ENCODE measurements at places on chromosomes 1 and 21.

- H3K36me3 ChIP-seq: no peaks in the 10 kb centered on the region
- H3K4me1 ChIP-seq: no peaks in the 10 kb centered on the region
- H3K27ac ChIP-seq: no peak overlapping the region
Observed at GRCh38 chr1:170590921-170591705, 59.1 kb downstream of the GORAB start.

DNA sequence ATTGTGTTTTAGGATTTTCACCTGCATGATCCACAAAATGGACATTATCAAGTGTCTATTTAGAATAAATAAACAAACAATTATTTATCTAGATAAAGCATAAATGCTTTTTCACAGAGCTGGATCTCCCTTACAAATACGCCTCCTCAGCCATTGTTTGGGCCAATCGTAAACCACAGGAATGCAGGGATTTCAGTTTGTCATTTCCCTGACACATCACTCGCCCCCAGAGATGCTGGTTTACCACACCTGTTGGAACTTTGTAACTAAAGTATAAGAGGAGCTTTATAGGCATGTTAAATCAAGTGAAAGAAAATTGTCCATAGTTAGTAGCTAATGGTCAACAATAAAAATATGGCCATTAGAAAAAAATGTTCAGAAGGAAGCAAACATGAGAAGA, 40.3 kb downstream of the GPR88 start:
- no peak overlapping the region for H3K27ac ChIP-seq
- DNase-seq: no peak
- no peak overlapping the region for H3K4me3 ChIP-seq
- peaks cover 2% of the 10 kb centered on the region for H3K27me3 ChIP-seq

- no peak for DNase-seq
- H3K36me3 ChIP-seq: no peaks in the 10 kb centered on the region
- H3K27ac ChIP-seq: no peak overlapping the region
- H3K4me1 ChIP-seq: peaks cover 2% of the 10 kb centered on the region
- no peak overlapping the region for H3K4me3 ChIP-seq
Observed at GRCh38 chr1:110225212-110225611, 15.1 kb downstream of the KCNC4 start.

DNA sequence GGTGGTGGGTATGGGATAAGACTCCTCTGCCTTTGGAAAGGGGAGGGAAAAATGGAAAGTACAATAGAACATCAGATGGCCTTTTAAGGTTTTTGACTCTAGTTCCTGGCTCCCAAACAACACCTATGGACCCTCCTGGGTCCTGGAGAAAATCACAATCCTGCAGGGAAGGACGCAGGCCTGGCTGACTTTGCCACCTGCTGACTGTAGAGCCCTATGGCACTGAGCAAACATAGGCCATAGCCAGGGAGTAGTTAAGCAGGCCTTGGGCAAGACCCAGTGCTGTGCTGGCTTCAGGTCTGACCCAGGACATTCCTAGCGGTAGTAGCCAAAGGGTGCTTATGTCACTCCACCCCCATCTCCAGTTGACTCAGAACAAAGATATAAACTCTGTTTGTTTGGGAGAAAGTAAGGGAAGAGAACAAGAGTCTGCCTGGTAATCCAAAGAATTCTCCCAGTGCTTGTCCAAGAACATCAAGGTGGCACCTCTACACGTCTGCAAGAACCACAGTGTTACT, 149.0 kb downstream of the SLC44A5 start:
- H3K36me3 ChIP-seq: no peaks in the 10 kb centered on the region

DNA sequence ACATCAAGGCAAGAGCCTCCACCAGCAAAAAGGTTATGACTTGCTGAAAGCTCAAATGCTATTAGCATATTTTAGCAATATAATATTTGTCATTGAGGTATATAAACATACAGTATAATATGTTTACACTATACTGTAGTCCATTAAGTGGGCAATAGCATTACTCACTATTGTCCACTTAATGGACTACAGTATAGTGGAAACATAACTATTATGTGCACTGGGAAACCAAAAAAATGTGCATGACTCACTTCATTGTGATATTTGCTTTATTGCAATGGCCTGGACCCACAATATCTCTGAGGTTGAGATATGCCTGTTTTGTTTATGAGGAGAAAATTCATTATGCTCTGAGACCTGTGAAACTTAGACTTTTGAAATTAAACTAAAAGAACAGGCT, 300.0 kb downstream of the BARHL2 start:
- H3K36me3 ChIP-seq: no peaks in the 10 kb centered on the region
- no peak overlapping the region for H3K4me3 ChIP-seq
- H3K27me3 ChIP-seq: peaks cover 3% of the 10 kb centered on the region

- H3K4me1 ChIP-seq: no peaks in the 10 kb centered on the region
- H3K27ac ChIP-seq: no peak overlapping the region
- H3K27me3 ChIP-seq: no peaks in the 10 kb centered on the region
- no peak for DNase-seq
- no peak overlapping the region for H3K4me3 ChIP-seq
Observed at GRCh38 chr1:167197236-167197635, 23.4 kb upstream of the POU2F1 start.

- no peak overlapping the region for H3K27ac ChIP-seq
- no peaks in the 10 kb centered on the region for H3K27me3 ChIP-seq
- H3K4me3 ChIP-seq: no peak overlapping the region
- peaks cover 32% of the 10 kb centered on the region for H3K4me1 ChIP-seq
- no peaks in the 10 kb centered on the region for H3K36me3 ChIP-seq
Observed at GRCh38 chr21:46357684-46358425, 33.9 kb downstream of the PCNT start.

DNA sequence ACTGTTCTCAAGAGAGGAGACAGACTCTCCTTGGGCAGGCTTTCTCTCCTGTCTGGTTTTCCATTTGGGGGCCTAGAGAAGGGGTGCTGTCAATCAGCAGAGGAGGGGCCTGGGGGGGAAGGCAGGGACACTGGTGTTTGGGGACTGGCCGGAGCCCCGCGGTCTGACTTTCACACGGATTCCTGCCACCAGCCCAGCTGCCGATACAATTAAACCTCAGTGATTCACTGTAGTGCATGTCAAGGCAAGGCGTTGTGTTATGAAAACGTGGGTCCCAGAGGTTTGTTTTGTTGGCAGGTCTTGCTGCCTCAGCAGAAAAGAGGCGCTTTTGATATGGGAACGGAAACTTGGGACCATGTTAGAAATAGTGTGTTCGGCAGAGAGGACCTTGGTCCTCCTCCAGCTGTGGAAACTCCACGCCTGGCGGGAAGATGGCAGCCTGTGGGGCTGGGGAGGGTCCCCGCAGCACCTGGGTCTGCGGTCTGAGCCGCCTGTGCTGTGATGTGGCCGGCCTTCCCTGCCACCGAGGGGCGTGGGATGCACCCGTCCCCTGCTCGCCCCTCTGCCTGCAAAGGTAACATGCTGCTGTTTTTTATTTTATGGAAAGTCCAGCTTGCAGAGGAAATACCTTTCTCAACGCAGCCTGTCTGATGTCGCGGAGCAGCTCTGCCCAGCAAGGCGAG, 47.6 kb downstream of the SPSB1 start:
- no peak overlapping the region for H3K27ac ChIP-seq
- H3K36me3 ChIP-seq: no peaks in the 10 kb centered on the region
- no peak overlapping the region for H3K4me3 ChIP-seq
- no peaks in the 10 kb centered on the region for H3K27me3 ChIP-seq
- DNase-seq: no peak

DNA sequence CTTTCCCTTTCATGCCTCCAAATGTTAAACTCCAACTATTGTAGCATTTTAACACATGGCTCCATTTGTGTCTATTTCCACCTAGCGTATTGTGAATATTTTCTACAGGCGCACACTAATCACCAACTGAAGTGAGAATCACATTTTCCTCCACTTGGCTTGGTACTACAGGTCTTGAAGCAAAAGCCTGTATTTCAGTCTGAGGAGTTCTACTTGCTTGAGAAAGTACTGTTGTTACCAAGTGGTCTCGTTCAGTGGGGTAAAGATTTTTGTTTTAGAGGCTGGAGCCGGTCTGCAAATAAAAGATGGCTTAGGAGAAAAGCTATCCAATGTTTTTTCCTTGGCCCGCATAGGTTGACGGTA, 550 bp upstream of the PTBP2 start:
- peak overlapping the region; percentile 95 for H3K27ac ChIP-seq
- H3K36me3 ChIP-seq: peaks cover 5% of the 10 kb centered on the region
- H3K4me3 ChIP-seq: peak overlapping the region; percentile 98

GRCh38 chr1:206070627-206071304, 17.8 kb downstream of the RHEX start:
- no peak overlapping the region for H3K4me3 ChIP-seq
- peaks cover 2% of the 10 kb centered on the region for H3K27me3 ChIP-seq
- H3K27ac ChIP-seq: no peak overlapping the region
- peaks cover 20% of the 10 kb centered on the region for H3K4me1 ChIP-seq

DNA sequence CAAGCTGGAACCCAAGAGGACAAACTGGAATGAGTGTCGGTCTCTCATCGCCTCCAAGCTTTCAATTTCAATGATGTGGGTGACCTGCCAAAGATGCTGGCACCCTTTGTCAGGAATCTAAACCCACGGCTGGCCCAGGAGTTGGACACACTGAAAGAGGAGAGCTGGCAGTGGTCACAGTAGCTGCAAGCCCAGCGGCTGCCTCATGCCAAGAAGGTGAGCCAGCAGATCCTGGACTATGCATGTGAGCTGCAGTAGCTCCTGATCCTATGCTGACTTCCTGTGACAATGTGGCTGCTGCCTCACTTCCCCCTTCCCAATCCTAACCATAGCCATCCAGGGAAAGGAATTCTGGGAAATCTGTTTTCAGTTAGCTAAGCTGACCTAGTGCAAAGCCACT, 117.0 kb upstream of the VAV3 start:
- peaks cover 76% of the 10 kb centered on the region for H3K4me1 ChIP-seq
- H3K27me3 ChIP-seq: no peaks in the 10 kb centered on the region
- no peaks in the 10 kb centered on the region for H3K36me3 ChIP-seq
- H3K4me3 ChIP-seq: peak overlapping the region; percentile 3

DNA sequence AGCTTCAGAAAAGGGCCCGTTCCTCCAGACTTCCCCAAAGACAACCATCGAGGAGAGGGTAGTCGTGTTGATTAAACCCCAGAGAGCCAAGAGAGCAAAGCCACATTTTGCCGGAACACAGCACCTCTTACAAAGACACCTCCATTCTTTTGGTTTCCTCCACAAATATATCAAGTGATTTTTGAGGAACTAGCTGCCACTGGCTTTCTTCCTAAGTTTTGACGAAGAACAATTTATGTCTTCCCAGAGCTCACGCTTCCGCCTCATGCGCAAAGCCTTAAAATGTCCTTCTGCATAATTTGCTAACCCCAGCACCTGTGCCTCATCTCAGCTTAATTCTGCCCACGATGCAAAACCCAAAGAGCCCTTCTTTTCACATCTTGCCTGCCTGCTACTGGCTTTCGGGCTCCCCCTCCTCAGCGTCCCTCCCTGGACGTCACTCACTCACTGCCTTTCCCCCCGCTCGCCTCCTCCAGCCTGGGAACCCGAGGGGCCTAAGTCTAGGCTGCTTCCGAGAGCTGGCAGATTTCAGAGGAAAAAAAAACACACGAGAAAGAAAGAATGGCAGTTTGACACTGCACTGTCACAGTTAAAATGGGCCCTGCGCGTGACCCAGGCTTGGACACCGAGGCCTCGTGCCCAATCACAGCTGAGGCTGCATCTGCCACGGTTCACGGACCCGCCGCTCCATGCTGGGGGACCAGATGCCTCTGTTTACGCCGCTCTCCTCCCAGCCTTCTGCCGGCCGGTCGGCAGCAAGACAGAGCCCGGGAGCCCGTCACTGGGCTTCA, 77.6 kb upstream of the IFNAR2 start:
- no peak for DNase-seq
- no peaks in the 10 kb centered on the region for H3K36me3 ChIP-seq
- H3K4me3 ChIP-seq: no peak overlapping the region
- peaks cover 13% of the 10 kb centered on the region for H3K4me1 ChIP-seq

DNA sequence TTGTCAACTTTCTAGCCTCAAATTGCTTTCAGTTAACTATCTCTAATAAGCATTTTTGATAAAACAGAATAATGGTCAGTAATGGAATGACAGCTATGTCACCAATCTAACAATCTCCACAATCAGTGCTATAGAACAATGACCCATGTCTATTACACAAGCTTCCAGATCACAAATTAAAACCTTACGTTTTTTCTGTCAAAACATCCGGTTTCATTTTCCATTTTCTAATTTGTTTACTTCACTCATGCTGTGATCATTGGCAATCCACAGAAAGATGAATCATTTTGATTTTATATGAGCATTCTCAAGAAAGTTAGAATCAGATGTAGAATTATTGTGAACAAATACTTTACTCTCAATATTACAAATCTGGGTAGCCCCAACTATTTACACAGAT, 80.3 kb downstream of the KCNT2 start:
- no peak overlapping the region for H3K4me3 ChIP-seq
- no peak for DNase-seq
- H3K27me3 ChIP-seq: no peaks in the 10 kb centered on the region
- no peaks in the 10 kb centered on the region for H3K4me1 ChIP-seq

DNA sequence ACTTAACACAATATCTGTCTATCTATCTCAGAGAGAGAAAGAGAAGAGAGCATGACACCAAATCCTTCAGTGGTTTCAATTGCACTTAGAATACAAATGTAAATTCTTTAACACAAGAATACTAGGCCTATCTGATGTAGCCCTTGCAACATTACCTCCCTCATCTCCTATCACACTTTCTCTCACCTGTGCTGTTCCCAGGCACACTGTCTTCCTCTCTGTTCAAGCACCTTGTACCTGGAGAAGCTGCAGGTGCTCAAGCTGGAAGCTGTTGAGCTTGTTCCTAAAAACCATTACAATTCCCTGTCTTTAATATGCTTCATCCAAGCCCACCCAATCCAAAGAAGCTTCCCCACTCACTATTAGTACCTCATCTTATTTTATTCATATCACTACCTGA, 97.0 kb downstream of the GDAP2 start:
- H3K4me1 ChIP-seq: no peaks in the 10 kb centered on the region
- no peak overlapping the region for H3K4me3 ChIP-seq
- H3K36me3 ChIP-seq: no peaks in the 10 kb centered on the region
- H3K27ac ChIP-seq: no peak overlapping the region
- no peak for DNase-seq

DNA sequence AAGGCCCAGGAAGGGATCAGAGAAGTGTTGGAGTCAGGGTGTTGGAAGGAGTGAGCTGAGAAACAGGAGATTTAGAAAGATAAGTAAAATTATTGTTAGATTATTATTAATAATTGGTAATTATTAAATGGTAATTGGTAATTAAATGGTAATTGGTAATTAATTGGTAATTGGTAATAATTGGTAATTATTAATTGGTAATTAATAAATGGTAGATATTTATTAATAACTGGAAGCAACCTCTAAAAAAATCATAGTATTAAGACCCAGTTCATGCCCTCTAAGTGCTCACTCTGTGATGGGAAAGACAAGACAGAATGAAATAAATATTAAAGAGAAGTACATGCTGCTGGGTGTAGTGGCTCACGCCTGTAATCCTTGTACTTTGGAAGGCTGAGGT, 13.8 kb upstream of the EPS15 start:
- H3K4me1 ChIP-seq: peaks cover 8% of the 10 kb centered on the region
- H3K27me3 ChIP-seq: no peaks in the 10 kb centered on the region
- H3K27ac ChIP-seq: no peak overlapping the region
- no peaks in the 10 kb centered on the region for H3K36me3 ChIP-seq
- DNase-seq: no peak

GRCh38 chr1:78070758-78071157, 25.0 kb downstream of the GIPC2 start:
- H3K36me3 ChIP-seq: no peaks in the 10 kb centered on the region
- H3K27ac ChIP-seq: no peak overlapping the region
- DNase-seq: no peak
- peaks cover 10% of the 10 kb centered on the region for H3K27me3 ChIP-seq
